Right lobe of liver (tissue), 6 donors: ENCODE measurements at places on chromosomes 3 and 15. TPM values are rescaled to one million over a fixed set of nuclear protein-coding genes. Genes with fewer than 3 reads are reported as not detected.

DNA sequence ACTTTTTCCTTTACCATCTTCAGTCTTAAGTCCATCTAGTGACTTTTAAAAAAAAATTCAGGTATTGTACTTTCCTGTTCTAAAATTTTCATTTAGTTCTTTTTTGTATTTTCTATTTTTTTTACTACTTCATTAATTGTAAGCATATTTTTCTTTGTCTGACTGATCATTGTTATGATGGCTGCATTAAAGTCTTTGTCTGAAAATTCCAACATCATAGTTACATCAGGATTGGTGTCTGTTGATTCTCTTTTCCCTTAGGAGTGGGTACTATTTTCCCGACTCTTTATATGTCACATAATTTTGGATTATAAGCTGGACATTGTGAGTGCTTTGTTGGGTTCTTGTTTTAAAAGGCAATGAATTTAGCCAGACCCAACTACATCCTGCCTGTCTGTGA, 34.9 kb upstream of the POLR2M start:
- no peak overlapping the region for H3K27ac ChIP-seq
- no peaks in the 10 kb centered on the region for H3K27me3 ChIP-seq
- no peaks in the 10 kb centered on the region for H3K4me1 ChIP-seq
- H3K36me3 ChIP-seq = no peaks in the 10 kb centered on the region
- no peak overlapping the region for H3K4me3 ChIP-seq
- no peak for DNase-seq

DNA sequence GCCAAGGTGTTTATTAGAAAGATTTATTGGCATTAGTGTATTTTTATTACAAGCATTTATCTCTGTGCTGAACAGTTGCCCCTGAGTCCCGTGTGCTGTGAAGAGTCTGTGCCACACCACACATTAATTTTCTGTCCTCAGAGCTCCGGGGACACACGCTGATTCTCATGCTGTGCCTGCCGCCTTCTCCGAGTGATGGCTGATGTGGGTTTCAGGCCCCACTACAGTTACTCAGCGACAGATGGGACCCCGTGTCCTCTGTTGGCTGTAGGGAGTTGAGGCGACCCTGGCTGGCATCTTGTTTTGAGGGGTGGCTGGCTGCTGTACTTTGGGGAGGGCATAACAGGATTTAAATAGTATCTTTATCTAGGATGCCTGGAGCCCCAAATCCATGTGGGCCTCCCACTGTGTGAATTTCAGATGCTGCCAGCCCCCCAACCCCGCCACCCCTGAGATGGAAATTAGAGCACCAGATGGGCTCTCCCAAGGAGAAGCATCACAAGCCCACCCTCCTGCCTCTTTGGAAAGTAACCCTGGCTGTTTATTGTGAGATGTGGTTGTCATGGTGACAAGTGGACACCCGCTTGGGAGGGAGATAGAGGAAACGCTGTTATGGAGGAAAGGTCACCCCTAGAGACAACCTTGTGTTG, 185.6 kb downstream of the APBA2 start:
- H3K4me1 ChIP-seq = no peaks in the 10 kb centered on the region
- H3K36me3 ChIP-seq = no peaks in the 10 kb centered on the region
- no peaks in the 10 kb centered on the region for H3K27me3 ChIP-seq

GHSR gene
- not detected for total RNA-seq

CCDC39 gene
- not detected for total RNA-seq

P3H2 gene
- 6.2 TPM for total RNA-seq
